GM23338 (cell line): ENCODE measurements at places on chromosomes 5 and 9. TPM values are rescaled to one million over a fixed set of nuclear protein-coding genes. Genes with fewer than 3 reads are reported as not detected.

Gene SPINK4
- not detected in 2 replicates for total RNA-seq

Gene ANP32B
- total RNA-seq, result 13.1 and 21.0 TPM in 2 replicates

Gene IL5
- not detected in 2 replicates for total RNA-seq

Gene PRLR
- 1.4 and 2.2 TPM in 2 replicates for total RNA-seq

Gene FAM221B
- not detected in 2 replicates for total RNA-seq

DNA sequence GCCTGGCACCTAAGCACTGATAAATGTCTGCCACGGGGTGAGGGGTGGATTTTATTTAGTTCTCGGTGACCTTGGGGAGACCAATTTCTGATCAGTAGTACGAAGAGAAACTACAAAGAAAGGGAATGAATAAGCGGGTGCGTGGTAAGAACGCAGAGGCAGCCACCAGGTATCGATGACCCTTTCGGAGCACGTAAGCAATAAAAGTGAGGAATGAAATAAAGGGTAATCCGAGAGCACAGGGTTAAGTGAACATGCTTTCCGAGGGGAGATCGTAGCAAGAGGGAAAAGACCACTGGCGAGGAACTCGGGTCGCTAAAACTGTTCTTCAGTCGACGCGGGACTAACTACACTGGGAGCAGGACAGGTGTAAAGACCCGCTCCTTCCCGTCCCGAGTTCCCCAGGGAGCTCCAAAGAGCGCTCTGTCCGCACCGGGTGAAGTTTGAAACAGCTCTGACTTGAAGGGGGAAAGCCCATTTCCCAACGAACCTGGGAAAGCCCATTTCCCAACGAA lies 1.1 kb downstream of the ELOVL7 start:
- peak overlapping the region; percentile 84 for H3K4me3 ChIP-seq
- H3K4me1 ChIP-seq, result peaks cover 25% of the 10 kb centered on the region
- H3K27ac ChIP-seq, result no peak overlapping the region
- H3K36me3 ChIP-seq, result no peaks in the 10 kb centered on the region
- H3K27me3 ChIP-seq, result peaks cover 24% of the 10 kb centered on the region

GRCh38 chr9:14294659-14295058 lies 19.3 kb downstream of the NFIB start:
- no peaks in the 10 kb centered on the region for H3K27me3 ChIP-seq
- no peak for DNase-seq
- H3K4me1 ChIP-seq, result 0 out of 2 replicates have a peak, but pooled peaks cover 9% of the 10 kb centered on the region
- no peak overlapping the region for H3K4me3 ChIP-seq

DNA sequence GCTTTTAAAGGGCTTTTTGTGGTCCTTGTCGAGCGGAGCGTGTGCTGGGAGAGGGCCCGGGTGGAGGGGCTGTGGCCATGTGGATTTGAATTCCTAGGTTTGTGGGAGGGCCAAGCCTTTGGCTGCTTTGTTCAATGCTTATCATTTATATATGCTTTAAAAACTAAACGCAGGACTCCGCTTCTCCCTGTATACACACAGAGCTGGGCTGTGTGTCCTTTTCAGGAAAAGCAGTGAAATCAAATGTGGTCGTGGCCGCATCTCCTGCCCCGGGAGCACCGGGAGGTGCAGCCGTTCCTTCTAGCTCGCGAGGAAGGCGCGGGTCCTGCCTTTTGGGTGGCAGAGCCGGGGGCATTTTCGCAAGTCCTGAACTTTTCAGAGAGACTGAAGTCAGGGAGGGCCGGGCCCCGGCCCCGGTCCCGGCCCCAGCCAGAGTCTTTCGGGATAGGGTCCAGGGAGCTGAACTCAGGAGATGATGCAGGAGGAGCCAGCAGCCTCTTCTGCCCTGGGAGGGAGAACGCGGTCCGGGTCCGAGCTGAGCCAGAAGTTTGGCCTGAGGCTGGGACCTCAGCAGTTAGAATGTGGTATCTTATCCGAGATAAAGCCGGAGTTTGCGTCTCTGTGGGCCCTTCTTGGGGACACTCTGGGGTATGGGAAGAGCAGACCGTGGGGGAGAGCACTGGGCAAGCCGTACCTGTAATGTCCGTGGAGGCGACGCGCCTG lies 158.8 kb downstream of the C9orf152 start:
- peaks cover 34% of the 10 kb centered on the region for H3K4me1 ChIP-seq
- DNase-seq, result peak; percentile 31
- H3K36me3 ChIP-seq, result no peaks in the 10 kb centered on the region
- H3K4me3 ChIP-seq, result peak overlapping the region; percentile 90
- peaks cover 25% of the 10 kb centered on the region for H3K27me3 ChIP-seq

DNA sequence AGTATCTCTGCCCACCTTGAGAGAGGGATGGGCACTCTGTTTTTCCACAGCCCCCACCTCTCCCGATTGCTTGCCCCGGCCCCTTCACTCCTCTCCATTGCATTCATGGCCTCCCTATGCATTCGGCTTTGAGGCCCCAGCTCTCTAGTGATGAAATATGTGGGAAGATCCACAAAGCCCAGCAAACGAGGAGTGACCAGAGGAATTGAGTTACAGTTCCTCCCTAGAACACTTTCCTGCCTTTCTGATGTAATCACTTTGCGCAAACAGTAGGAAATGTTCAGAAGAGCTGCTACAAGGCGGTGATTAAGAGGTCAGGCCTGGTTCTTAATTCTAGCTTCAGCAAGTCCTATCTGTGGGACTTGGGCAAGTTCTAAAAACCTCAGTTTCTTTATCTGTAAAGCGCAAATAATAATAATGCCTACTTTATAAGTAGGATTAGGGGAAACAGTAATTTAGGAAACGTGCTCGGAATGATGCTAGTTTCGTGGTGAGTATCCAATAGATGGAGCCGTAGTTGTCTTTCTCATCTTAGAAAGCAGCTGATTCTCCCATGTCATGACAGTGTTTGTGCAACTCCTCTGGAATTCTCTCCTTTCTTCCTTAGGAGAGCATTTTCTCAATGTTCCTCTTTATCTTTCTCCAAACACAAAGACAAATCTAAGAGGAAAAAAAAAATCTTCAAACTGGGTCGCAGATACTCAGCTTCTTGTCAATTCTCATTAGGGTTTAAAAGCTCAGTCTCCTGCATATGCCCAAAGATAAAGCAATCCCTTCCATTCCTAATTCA lies 99.5 kb upstream of the MSX2 start:
- DNase-seq, result no peak
- H3K4me3 ChIP-seq, result no peak overlapping the region
- no peaks in the 10 kb centered on the region for H3K27me3 ChIP-seq

DNA sequence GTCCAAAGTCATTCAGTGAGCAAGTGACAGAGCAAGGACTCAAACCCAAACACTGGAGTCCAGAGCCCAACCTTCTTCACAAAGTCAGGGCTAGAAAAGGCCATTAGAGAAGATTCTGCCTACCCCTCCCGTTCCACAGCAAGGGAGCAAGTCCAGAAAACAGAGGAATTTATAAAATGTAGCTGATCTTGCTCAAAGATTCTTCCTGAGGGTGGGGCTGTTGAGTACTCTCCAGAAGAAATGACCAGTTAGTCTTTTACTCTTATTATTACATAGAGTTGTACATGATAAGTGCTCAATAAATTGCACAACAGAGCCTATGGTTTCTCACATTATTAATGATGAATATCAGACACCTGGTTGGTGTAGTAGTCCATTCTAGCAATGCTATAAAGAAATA lies 39.3 kb upstream of the HMHB1 start:
- no peak for DNase-seq
- H3K4me3 ChIP-seq, result no peak overlapping the region
- H3K36me3 ChIP-seq, result no peaks in the 10 kb centered on the region
- H3K27ac ChIP-seq, result no peak overlapping the region
- no peaks in the 10 kb centered on the region for H3K4me1 ChIP-seq
- H3K27me3 ChIP-seq, result no peaks in the 10 kb centered on the region

DNA sequence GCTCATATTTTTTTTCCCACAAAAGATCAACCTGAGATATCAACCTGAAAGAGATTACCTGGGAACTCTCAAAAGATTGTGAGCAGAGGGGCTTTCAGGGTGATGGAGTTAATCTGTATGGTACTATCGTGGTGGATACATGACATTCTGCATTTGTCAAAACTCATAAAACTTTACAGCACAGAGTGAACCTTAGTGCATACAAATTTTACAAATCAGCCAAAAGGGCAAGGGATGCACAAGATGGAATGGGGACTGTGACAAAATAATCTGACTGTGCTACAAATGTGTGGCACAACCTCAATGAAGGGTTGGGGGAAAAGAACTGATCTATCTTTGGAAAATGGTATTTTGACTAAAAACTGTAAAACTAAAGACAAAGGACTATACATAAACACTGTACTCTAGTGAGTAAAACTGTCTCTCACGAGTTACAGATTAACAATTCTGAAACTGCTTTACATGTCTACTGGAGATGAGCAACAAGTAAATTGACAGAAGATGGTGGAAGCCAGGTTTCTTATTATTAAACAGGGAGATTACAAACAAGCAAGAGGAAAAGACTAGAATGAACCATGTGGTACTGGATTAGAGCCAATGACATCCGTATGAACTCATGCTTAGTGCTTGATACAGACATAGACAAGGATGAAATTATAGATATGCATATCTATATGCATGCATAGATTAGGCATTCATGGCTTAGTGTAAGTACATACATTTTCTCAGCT lies 24.8 kb upstream of the RLN1 start:
- no peaks in the 10 kb centered on the region for H3K36me3 ChIP-seq
- no peaks in the 10 kb centered on the region for H3K27me3 ChIP-seq
- no peak overlapping the region for H3K4me3 ChIP-seq
- H3K4me1 ChIP-seq, result no peaks in the 10 kb centered on the region; the same call in 1 of the 2 replicates
- no peak for DNase-seq

DNA sequence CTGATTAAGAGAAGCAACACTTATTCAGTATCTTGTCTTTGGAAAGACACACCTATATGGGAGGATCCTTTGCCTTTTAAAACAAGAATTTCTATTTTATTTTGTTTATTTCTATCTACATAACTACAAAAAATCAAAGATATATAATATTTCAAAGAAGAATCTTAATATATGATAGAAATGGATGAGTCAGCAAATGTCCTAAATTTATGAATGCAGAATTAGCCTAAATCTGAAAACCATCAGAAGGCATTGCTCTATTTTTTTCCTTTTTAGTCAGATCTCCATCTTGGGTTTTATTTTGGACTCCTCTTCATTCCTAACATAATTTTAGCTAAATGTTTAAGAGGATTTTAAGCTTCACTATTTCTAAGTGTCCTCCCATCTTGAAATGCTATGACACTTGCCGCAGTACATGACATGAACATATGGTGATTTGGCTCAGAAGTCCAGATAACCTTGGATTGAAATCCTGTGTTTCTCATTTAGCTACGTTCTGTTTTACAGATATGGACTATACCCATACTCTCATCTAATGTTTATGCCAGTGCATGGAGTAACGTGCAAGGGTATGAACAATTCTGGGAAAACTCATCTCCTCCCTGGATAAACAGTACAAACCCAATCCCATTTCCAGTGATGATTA lies 1322.8 kb upstream of the DMAC1 start:
- H3K4me1 ChIP-seq, result no peaks in the 10 kb centered on the region
- DNase-seq, result no peak
- H3K36me3 ChIP-seq, result no peaks in the 10 kb centered on the region
- no peak overlapping the region for H3K4me3 ChIP-seq
- no peaks in the 10 kb centered on the region for H3K27me3 ChIP-seq

DNA sequence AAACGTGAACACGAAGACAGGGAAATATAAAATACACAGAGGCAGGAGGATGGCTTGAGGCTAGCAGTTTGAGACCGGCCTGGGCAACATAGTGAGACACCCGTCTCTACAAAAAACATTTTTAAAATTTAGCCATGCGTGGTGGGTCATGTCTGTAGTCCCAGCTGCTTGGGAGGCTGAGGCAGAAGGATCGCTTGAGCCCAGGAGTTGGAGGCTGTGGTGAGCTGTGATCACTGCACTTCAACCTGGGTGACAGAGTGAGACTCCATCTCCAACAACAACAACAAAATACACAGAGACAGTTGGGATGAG lies 55.1 kb downstream of the SUSD1 start:
- no peak for DNase-seq
- no peaks in the 10 kb centered on the region for H3K27me3 ChIP-seq
- no peak overlapping the region for H3K27ac ChIP-seq
- H3K4me3 ChIP-seq, result no peak overlapping the region

- no peak overlapping the region for H3K27ac ChIP-seq
- DNase-seq, result no peak
- H3K36me3 ChIP-seq, result no peaks in the 10 kb centered on the region
- H3K4me3 ChIP-seq, result no peak overlapping the region
These were observed 475.2 kb upstream of the CDH18 start for GRCh38 chr5:20463206-20463605.

DNA sequence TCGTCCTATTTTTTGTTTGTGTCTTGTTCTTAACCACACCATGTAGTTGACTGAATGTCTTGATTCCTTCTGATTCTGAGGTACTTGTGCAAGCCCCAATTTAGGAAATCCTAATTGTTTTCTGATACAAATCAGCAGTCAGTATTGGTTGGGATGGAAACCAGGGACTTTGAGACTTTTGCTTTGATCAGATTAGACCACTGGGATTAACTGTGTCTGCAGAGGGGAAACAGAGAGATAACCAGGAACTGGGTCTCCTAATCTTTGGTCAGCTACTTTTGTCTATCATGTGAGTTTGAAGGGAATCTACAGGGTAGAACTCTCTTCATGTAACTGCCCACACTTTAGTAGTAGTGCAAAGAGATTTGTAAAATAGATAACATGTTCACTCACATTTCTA lies 173.8 kb upstream of the POC5 start:
- H3K27ac ChIP-seq, result no peak overlapping the region
- no peaks in the 10 kb centered on the region for H3K36me3 ChIP-seq
- no peak for DNase-seq

GRCh38 chr5:42487821-42488220 lies 64.6 kb downstream of the GHR start:
- H3K27ac ChIP-seq, result no peak overlapping the region
- DNase-seq, result no peak
- H3K27me3 ChIP-seq, result no peaks in the 10 kb centered on the region
- H3K4me1 ChIP-seq, result no peaks in the 10 kb centered on the region

DNA sequence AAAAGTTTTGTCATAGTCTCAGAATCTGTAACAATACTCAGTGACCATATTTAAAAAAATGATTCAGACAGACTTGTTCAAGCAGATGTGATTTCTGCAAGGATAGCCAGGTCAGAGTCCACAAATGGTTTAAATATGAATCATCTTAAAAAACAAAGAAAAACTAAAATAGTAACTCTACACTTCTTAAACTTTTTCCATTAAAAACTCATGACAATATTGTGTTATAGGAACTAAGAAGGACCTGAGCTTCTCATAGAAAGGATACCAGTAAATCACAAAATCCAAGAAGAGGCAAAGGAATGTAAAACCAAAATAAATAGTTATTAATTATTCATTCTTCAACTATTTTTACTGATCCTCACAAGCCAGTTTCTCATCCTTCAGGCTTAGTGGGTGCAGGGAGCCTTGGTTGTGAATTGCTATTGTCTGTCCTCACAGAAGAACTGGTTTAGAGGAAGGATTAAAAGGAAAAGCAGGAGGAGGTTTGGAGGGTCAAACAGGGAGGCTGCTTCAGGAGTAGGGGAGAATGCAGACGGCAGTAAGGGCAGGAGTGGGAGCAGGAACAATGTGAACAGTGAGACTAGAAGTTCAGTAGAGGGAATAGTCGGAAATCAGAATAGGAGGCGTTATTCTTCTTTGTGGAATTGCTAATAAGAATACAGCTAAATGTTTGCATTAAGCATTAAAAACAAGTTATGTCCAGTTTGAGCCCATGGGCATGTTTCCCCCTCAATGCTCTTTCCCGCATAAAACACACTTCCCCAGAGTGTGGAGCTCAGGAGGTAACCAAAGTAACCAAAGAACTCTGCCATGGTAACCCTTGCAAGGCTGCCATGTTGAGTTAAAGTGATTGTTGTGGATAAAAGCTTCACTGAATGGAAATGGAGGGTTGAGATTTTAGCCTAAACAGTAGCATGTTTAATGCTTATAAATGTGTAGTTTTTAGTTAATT lies 110.7 kb downstream of the CCDC192 start:
- H3K36me3 ChIP-seq, result no peaks in the 10 kb centered on the region
- no peak for DNase-seq
- H3K4me3 ChIP-seq, result no peak overlapping the region
- no peaks in the 10 kb centered on the region for H3K27me3 ChIP-seq
- peaks cover 20% of the 10 kb centered on the region for H3K4me1 ChIP-seq
